Activated T-cell treated with anti-CD3 and anti-CD28 coated beads, Interleukin-2, amount 50 U/mL, for 1 hour (primary cell): ENCODE measurements at places on chromosomes 1 and 21.
A peak's percentile ranks its signal among the peaks of the same experiment; 100 is the strongest.

- DNase-seq, result no peak
Measured at GRCh38 chr1:169122976-169123375, 16.5 kb downstream of the ATP1B1 start.

- no peak for DNase-seq
Measured at GRCh38 chr1:40842207-40842606, 20.0 kb downstream of the CITED4 start.

GRCh38 chr1:21143138-21143537 is 33.6 kb downstream of the EIF4G3 start:
- no peak for DNase-seq

DNA sequence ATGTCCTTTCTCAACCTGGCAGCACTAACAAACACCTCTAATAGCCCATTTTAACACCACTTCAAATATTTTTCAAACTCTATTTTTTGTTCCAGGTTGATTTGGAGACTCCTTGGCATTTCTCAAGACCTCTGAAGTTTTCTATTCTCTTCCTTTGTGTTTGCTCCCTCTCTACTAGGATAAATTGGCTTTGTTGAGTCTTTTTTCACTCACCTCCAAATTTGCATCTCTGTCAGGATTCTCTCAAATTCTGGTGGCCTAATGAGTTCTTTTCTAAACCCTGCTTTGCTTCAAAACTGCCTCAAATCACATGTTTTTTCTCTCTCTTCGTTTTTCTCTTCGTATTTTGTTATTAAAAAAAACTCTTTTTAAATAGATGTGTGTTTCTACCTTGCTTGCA is 582.2 kb upstream of the ADGRL4 start:
- DNase-seq, result no peak

- no peak for DNase-seq
Measured at GRCh38 chr21:25908495-25908894, 173.7 kb downstream of the GABPA start.

DNA sequence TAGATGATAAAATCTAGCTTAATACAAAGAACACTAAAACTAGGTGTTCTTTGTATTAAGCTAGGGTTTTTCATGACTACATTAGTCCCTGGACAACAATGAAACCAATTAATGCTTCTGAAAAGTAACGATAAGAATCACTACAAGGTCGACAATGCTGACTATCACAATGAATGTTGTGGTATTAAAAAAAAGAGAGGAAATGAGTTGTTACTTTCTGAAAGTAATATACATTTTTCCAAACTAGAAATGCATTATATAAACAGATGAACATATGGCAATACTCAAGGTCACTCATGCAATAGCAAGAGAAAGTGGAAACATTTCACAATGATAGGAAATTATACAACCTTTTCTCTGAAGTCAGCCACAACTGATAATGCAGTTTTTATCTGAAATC is 19.0 kb downstream of the DPH5 start:
- DNase-seq, result no peak

DNA sequence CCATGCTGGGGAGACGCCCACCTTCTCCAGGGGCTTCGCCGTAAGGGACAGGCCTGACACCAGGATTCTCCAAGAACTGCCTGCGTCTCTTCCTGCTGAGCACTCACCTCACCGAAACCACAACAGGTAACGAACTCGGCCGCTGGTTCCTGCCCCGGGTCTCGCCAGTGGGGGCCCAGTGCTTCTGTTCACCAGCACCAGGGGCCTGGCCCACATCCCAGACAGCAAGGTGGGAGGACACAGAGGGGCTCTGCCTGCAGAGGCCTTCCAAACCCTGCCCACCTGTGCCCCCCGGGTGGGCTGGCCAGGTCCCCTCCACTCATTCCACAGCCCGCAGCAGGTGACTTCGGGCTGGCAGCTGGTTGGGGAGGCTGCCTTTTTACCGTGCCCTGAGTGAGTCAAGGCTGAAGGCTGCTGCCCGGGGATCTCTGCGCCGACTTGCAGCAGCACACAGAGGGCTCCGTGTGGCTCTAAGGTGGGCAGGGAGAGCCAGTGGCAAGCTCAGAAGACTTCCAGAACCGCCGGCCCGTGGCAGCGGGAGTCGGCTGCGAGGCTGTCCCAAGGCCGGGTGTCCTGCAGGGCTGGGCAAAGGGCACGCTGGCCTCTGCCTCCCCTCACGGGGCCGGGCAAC is 14.7 kb upstream of the COL18A1 start:
- no peak for DNase-seq

DNA sequence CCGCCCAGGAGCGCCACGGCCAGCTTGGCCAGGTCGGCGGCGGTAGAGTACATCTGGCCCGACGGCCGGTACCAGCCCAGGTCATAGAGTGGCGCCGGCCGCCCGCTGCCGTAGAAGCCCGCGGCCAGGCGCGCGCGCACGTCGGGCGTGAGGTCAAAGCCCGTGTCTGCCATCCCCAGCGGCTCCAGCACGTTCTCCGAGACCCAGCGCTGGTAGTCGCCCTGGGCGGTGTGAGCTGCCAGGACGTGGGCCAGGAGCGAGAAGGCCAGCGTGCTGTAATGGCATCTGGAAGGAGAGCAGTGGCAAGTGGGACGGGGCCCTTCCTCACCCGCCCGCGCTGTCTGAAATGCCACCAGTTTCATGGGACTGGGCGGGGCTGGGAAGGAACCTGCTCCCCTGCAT is 18.9 kb downstream of the LACTBL1 start:
- no peak for DNase-seq

DNA sequence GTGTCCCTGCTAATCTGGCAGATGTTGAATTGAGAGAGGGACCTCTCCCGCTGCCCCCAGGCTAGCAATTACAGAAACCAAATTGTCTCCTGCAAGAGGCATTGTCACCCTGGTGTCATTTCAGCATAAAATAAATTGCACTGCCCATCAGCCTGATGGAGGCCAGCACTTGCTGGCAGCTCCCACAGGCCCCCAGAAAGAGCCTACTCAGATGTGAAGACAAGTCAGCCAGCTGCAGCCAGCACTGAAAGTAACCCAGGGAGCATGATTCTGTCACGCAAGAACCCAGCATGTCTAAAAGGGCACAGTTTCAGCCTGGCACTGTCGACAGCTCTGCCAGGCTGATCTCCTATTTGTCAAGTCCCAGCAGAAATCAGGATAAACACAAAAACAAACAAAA is 110.3 kb upstream of the CTTNBP2NL start:
- DNase-seq, result no peak

DNA sequence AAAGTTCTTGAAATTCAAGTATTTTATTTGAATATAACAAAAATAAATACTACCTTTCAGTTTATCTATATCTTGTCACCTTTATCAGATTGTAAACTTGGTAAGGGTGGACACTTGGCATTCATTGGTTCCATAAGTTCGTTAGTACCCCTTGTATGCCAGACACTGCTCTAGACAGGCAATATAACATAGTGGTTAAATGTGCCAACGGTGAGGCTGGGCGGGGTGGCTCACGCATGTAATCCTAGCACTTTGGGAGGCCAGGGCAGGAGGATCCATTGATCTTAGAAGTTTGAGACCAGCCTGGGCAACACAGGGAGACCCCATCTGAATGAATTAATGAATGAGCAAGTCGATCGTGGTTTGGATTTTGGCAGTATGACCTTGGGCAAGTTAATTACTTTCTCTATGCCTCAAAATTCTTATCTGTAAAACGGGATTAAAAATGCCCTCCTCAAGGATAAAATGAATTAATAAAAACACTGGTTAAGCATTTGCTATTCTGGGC is 26.3 kb upstream of the SH3D21 start:
- DNase-seq, result no peak

DNA sequence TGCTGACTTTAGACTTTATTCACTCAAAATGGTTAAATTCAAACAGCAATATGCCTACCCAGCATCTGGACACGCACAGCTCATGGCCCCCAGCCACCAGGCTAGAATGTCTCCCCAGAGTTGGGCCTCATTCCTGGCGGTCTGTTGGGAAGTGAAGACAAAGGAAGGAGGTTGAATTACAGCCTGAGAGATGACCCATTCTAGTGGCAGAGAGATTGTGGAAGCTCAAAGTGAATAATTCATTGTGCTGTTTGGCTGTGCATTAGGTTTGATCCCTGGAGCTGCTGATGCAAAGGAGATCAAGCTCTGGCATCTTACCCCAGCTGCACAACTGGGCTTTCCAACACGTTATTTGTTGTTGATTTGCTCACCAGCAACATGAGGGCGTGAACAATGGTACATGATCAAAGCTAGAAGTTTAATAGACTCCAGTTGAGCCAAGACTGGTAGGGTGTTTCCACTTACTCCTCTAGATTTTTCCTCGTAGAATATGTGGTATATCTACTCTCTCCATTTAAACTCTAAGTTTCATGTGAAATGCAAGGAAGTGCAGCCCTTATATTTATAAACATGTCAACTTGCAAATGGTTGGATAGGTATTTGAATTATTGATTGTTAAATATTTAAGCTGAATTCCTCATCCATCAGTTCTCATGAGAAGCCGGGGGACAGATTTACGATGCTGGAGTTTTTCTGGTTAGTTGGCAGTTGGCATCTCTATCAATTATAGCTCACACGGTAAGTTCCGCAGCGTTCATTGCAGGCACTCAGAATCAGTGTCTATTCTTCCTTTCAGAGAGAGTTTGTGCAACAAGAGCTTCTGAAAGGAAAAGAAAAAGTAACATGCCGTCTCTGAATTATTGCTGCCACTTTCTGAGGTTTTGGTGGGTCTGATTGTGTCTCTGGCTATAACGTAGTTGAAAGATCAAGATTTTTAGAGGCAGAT is 222.7 kb downstream of the TM2D1 start:
- no peak for DNase-seq

- DNase-seq, result no peak
Measured at GRCh38 chr1:84833194-84833593, 59.8 kb downstream of the LPAR3 start.

GRCh38 chr1:38132681-38133080 is 86.1 kb upstream of the POU3F1 start:
- DNase-seq, result no peak

- DNase-seq, result peak; percentile 64
Measured at GRCh38 chr1:46301808-46302640, 1.4 kb downstream of the LRRC41 start.

DNA sequence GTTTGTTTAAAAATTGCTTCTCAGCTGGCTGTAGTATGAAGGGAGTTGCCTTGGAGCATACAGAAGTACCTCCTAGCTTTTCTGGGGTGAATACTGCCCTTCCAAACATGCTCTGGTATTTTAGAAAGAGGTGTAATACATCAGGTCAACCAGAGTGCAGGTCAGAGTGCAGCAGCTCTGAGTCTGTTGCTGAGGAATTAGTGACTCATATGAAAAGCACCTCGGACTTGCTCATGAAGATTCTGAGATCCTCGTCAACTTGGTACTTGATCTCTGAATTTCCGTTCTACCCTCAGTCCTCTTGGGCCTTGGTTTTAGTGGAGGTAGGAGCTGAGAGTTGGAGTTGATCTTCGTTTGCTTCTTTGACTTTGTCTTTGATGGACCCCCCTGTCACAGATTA is 67.3 kb downstream of the NOS1AP start:
- no peak for DNase-seq

- DNase-seq, result no peak
Measured at GRCh38 chr21:31618696-31619430, 40.6 kb upstream of the SOD1 start.

DNA sequence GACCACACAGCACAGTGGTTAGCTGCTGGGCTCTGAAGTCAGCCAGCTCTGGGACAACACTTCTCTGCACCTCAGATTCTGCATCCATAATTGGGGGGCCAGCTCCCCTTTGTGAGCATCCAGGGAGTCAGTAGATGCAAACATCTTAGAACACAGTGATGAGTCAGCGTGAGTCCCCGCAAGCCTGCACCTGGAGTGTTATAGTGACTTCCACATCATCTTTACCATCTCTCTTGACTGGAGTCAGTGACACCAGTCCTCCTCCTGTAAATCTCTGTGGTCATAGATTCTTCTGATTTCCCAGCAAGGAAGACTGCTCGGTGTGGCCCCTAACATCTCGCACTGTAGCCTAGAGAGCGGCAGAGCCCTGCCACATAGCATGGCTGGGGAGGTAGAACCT is 13.9 kb upstream of the EDN2 start:
- no peak for DNase-seq

DNA sequence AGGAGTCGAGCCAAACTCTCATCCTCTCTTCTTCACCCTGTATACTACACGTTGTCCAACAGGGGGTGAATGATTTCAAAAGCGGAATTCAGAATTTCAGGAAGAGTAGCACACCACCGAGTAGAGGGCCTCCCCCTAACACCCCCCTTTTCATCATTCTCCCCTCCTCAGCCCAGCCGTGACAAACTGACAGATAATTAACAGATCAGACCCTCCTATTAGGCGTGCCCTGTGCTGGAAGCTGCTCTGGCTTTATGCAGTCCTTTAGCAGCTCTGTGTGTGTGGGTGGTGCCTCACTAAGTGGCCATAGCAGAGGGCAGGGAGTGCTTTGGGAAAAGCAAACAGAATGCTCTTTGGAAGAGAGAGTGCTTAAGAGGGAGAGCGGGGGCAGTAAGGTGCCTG is 44.3 kb downstream of the PEX14 start:
- DNase-seq, result no peak

DNA sequence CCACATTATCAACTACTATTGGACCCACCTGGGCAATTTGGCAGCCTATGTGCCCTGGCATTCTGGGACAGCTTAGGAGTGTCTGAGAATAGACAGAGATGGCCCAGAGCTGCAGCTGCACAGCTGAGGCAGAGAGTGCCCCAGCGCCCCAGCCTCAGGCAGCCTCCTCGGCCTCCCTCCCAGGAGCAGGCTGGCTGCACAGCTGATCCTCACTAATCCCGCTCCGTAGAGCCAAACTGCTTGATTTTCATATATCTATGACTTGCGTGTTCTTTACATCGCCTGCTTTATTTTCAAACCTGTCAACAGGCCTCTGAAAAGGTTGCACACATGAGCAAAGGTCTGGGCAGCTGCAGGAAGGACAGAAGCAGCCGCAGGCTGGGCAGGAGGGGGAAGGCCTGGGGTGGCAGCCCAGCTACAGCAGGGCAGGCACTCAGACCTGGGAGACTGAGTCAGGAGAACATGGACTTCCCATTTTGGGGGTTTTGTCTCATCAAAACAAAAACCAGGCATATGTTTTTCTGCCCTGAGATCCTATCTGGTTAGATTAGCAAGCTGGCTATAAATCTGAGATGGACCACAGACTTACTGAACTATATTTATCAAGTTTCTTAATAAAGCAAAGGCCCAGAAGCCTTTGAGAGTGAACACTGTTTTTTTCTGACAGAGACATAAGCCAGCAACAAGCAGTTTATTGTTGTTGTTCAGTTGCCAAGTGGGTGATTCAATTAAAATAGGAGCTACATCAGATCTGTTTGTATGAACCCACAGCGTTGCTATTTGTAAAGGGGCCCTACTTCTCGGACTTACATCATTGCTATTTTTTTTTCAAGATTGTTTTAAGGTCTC is 301.8 kb upstream of the DUSP10 start:
- DNase-seq, result no peak

GRCh38 chr1:184480736-184481135 is 93.9 kb downstream of the C1orf21 start:
- DNase-seq, result no peak

GRCh38 chr1:101451888-101452287 is 215.1 kb downstream of the S1PR1 start:
- no peak for DNase-seq

- peak; percentile 77 for DNase-seq
Measured at GRCh38 chr1:229342656-229343569, at the start of gene CCSAP. Gene CCSAP, minus strand, starts transcription at chr1:229343047. Its CDS starts 582 bp downstream, at chr1:229342465.

GRCh38 chr21:42179316-42179715 is 39.6 kb upstream of the ABCG1 start:
- DNase-seq, result no peak
